ENCODE measurements at places on chromosomes 6 and 20. TPM values are rescaled to one million over a fixed set of nuclear protein-coding genes. Genes with fewer than 3 reads are reported as not detected.

The MUC21 gene
- total RNA-seq: not detected

The OR2B6 gene
- total RNA-seq: not detected

The SOBP gene
- total RNA-seq: 0.35 TPM

The SPATS1 gene
- not detected for total RNA-seq

DNA sequence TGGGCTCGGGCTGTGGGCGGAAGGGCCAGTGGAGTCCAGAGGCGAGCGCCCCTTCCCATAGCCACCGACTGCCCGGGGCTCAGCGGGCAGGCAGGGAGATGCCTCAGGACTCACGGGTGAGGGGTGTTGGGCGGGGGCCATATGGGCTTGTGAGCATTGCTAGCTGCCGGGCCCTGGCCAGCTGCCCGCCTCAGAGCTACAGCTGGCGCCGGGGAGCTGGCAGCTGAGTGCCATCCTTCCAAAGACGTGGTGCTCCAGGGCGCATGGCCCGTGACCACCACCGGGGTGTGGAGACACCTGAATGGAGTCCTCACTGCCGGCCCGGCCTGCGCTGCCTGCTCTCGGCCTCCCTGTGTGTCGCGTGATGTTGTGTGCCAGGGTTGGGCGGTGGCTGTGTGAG lies 10.6 kb upstream of the RBBP8NL start:
- no peak for DNase-seq

GRCh38 chr20:34717230-34718095 lies 13.3 kb downstream of the TP53INP2 start:
- peak; percentile 9 for DNase-seq

GRCh38 chr20:60258255-60258863 lies 300.1 kb downstream of the CDH26 start:
- no peak for DNase-seq

DNA sequence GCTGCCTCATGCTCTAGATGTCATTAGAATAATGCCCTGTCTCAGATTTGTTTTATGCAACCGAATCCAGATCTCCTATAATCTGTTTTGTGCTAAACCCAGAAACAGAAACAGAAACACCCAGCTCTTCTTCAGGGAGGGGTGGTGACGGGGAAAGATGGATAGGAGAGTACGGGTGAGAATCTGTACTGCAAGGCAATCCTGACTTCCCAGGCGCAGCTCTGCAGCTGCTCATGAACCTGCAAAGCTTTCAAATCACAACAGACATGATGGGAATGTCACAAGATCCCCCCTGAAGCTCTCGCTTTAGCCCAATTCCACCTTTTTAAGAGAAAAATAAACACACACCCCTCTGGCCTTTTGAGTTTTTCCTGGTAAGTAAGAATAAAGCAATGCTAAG lies 71.5 kb downstream of the PPP1R3G start:
- DNase-seq: no peak

DNA sequence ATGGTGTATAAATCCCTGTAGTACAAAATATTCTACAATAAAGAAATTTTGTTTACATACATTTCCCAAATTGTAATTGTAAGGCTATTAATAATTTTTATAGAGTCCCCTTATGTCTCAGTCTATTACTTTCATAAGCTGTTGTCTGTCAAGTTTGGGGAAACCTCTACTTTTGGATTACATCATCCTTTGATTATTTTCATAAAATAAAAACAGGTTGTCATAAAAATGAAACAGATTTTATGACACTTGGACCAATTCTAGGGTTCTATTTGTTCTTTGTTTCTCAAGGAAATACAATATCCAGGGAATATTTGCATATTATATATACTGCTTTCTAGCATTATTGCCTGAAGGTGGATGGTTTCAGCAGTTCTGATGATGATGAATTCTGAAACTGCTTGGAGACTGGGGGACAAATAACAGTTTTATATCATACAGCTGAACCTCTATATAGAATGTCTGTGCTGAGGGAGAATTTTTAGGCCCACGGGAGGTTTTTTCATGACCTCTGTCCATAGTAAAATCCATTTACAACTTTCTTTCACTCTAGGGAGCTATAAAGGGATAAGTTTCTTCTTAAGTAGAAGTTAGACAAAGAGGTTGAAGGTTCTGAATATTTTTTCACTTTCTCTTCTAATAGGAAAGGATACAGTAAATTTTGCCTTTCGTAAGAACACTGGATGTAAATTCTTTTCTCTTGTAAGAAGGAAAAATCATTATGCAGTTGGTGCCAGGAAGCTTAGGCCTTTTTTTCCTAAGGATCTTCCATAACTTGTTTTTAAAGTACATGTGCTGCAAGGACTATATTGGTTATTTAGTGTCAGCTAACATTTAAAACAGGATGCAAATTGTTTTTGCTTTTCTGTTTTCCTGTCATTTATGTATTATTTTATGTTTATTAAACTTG lies 58.0 kb downstream of the CD2AP start:
- no peak for DNase-seq

DNA sequence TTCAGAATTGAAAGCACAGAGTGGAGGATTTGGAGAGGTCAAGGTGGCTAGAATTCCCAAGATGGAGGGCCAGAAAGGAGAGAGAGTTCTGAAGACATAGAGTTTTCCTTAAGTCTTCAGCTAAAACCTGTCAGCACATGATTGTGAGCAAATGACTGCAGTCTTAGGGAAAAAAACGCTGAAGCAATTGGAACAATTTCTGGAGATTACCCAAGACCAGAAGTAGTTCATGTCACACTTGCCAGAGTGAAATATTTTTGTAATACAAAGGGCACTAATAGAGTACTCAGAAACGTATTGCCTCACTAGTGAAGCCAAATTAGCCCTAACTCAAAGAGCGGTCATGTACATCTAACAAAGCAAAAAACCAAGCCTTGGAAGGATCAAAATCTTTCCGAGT lies 541.3 kb upstream of the MARCKS start:
- no peak for DNase-seq

- peak; percentile 77 for DNase-seq
Measured at GRCh38 chr6:79223611-79224404, 10.7 kb downstream of the HMGN3 start.

- no peak for DNase-seq
Measured at GRCh38 chr6:148383658-148384368, 41.2 kb downstream of the SASH1 start.

DNA sequence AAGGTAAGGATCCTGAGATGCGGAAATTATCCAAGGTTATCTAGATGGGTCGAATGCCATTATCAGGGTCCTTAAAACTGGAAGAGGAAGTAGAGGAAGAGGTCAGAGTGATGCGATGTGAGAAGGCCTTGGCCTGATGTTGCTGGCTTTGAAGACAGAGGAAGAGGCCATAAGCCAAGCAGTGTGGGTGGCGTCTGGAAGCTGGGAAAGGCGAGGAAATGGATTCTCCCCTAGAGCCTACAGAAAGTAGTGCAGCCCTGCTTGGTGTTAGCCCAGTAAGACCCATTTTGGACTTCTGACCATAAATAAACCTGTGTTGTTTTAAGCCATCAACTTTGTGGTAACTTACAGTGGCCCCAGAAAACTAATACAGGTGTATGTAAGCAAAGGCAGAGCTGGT lies 2.0 kb downstream of the SRXN1 start:
- DNase-seq: no peak

- DNase-seq: no peak
Measured at GRCh38 chr20:507006-507758, 36.4 kb downstream of the CSNK2A1 start.

DNA sequence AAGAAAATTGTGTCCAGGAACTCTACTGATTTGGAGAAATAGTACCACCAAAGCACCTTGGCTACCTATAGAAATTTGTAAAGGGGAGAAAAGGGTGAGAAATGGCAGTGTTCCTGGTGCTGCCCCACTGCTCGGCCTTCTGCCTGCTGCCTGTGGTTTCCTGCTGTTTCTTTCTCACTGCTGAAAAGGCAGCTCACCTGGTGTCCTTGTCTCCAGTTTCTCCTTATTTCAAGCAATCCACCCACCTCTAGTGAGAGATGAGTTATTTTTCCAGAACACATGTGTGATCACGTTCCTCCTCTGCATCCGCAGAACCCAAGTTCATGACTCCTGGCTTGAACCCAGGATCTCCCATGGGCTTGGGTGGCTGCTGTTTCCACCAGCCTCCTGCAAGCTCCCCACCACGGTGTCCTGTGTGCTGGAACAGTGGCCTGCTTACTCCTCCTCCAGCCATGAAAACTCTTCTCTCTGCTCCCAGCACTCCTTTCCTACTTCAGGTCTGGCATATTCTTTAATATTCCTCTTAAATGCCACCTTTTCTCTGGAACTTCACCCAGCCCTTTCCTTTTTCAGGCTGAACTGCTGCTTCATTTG lies 48.9 kb downstream of the ELOVL2 start:
- no peak for DNase-seq

- no peak for DNase-seq
Measured at GRCh38 chr6:166752928-166753721, 126.1 kb upstream of the RPS6KA2 start.

- peak; percentile 31 for DNase-seq
Measured at GRCh38 chr6:88165844-88166492, at the start of gene CNR1. Gene CNR1 (minus strand): TSS chr6:88166347. CDS start chr6:88145274, 21,073 bp downstream.

GRCh38 chr6:6709106-6709505 lies 120.6 kb downstream of the LY86 start:
- no peak for DNase-seq

Measured in renal cortical epithelial cell (primary cell).